Caco-2 (cell line): ENCODE measurements at places on chromosomes 7 and 10.
A peak's percentile ranks its signal among the peaks of the same experiment; 100 is the strongest.

DNA sequence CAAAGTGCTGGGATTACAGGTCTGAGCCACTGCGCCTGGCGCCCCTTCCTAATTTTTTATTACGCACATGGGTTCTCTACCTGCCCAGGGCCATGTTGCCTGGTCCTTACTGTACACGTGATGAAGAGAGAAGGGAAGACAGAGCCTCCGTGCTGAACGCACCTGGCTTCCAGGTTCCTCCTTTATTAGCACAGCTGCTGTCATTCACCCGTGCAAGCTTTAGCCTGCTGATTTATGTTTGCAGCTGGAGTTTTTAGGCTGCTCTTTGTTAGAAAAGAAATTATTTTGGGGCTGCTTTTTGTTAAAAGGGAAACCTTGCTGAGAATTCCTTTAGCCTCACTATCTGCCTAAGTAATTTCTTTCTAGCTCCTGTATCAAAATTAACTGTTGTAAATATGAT, 417.0 kb downstream of the CALN1 start:
- DNase-seq = no peak

- DNase-seq = peak; percentile 33
These were observed 3.6 kb upstream of the CDH23 start for GRCh38 chr10:71392791-71393781.

DNA sequence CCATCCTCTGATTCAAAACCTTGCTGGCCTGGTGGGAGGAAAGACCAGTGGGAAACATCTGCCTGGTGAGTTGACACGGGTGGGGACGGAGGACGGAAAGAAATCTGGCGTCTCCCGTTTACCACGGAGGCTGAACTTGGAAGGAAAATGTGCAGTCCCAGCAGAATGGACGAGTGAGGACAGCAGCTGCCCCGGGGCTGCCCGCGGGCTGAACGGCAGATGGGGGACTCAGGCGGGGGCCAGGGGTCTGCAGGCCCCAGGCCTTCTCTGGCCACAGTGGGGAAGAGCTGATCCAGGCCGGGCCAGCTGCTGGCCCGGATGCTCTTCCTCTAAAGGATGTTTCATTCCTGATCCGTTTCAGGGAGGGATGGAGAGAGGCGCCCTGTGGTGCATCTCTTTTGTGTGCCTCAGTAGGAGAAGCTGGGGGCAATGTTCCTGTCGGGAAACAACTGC, 147.5 kb upstream of the CHST15 start:
- no peak for DNase-seq

GRCh38 chr10:28326516-28327490, 23.9 kb upstream of the MPP7 start:
- no peak for DNase-seq

- no peak for DNase-seq
These were observed 34.4 kb downstream of the UBTD1 start for GRCh38 chr10:97532935-97533671.

DNA sequence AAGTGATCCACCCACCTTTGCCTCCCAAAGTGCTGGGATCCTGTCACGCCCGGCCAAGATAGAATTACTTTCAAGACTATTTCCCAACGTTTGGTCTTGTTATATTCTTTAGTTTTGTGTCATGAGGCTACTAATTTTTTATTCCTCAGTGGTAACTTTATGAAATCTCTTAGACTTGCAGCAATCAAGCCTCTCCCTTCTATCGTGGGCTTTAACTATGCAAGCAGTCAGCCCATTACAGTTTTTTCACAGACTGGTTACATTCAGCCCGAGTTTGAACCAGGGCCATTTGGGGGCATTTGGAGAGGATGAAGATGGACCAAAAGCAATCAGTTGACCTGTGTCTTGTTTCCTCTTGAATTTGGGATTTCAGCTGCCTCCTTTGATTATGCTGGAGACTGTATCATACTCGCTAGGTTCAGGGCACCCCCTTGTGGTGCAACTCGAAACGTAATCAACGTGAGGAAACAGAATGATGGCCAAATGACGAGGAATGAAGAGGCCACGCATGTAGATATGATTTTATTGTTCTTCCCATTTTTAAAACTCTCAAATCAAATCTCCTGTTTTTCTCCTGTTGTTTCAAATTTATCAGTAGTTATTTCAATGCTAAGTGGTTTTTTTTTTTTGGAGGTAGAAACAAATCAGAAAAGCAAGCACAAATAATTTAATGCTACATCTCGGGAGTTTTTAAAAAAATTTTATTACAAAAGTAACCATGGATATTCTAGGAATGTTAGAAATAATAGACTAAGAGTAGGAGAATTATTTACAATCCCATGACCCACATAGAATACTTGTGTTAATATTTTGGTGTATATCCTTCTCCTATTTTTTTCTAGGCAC, 151.6 kb downstream of the KIAA1217 start:
- DNase-seq = peak; percentile 75

GRCh38 chr10:63772491-63772890, 251.3 kb downstream of the REEP3 start:
- no peak for DNase-seq

- no peak for DNase-seq
These were observed 72.8 kb downstream of the ALOX5 start for GRCh38 chr10:45446858-45447257.

- no peak for DNase-seq
These were observed 751.4 kb upstream of the GALNT17 start for GRCh38 chr7:70380421-70381015.
